Fibroblast of pulmonary artery (primary cell): ENCODE measurements at places on chromosomes 6 and 20.

DNA sequence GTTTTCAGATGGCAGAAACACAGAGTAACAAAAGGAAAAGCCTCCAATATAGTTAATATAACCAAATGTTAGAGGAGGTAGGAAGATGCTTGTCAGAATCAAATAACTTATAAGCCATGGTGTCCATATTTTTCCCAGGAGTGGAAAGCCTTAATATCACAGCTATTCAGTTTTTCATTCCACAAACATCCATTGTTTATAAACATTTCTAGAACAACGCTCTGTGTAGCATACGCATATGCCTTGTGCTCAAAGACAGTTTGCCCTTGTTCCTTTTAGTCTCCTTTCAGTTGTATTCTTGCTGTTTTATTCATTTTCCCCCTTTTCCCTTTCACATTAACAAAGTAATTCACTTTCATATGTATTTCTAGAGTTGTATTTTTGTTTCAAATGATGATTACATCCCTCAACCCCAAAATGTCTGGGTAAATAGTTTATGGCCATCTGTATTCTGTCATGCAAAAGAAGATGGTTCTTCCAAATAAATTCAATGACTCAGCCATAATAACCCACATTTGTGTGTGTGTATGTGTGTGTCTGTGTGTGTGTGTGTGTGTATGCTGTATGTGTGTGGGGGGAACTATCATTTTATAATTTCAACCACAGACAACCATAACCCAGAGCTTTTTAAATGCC is 455.7 kb upstream of the SOX4 start:
- peak; percentile 17 for DNase-seq

GRCh38 chr6:155364844-155365437 is 50.7 kb upstream of the TFB1M start:
- no peak for DNase-seq

- peak; percentile 92 for DNase-seq
These were observed 120.0 kb upstream of the AGPAT4 start for GRCh38 chr6:161393839-161394364.

GRCh38 chr20:50824137-50824536 is 29.3 kb downstream of the BCAS4 start:
- DNase-seq = peak; percentile 86

- DNase-seq = peak; percentile 56
These were observed 59.2 kb upstream of the PIM1 start for GRCh38 chr6:37110500-37111461.

GRCh38 chr6:55003719-55004430 is 157.3 kb downstream of the FAM83B start:
- DNase-seq = no peak

GRCh38 chr6:90478789-90479602 is 107.9 kb downstream of the MAP3K7 start:
- DNase-seq = peak; percentile 96
